ENCODE measurements at places on chromosomes 12 and 14.

DNA sequence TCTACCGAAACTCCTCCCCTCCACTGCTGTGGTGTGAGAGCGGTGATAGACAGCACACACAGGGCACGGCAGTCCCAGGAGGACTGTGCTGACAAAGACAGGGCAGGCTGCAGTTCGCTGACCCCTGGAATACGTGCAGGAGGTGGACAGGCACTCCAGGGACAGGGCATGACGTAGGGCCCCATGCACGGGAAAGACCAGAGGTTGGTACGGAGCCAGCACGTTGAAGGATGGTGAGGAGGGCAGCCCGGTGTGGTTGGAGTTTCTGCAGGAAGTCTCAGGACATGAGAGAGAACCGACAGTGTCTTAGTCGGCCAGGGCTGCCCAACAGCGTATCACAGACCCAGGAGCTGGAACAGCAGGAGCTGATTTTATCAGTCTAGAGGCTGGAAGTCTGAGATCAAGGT, 254.2 kb upstream of the FKBP4 start:
- no peak for DNase-seq

- no peak for DNase-seq
These were observed 209.7 kb downstream of the SLC15A4 start for GRCh38 chr12:128613837-128614590.

GRCh38 chr12:123233505-123234308, 471 bp downstream of the MTRFR start:
- DNase-seq, result no peak

DNA sequence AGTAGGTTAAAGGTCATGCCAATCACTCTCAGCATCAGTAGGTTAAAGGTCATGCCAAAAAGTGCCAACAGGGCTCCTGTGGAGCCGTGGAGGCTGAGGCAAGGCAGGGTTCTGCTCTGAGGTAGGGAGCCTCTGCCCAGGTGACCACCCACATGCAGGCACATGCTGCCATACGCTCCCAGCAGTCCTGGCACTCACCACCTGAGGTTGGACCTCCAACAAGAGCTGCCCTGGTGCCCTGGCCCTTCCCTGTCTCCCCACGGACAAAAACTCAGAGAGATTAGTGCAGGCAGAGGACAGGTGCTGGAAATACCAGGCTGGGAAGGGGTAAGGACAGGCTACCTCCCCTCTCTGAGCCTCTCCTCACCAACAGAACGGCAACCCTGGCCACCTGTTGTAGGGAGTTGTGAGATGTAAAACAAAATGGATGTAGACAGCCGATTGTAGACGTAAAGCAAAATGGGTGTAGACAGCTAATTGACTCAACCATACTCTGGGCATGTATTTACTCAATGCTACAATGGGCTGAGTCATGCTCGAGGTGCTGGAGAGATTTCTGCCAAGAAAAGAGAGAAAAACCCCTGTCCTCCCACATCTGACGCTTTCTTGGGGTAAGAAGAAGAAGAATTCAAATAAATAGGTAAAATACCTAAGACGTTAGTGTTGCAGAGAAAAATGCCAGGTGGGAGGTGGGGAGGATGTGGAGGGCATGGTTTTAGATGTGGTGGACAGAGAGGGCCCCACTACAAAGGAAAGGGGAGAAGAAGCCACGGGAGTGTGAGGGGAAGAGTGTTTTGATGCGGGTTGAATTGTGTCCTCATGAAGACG, 32.4 kb downstream of the LTBP2 start:
- DNase-seq, result no peak

- DNase-seq, result no peak
These were observed 105.0 kb downstream of the DAD1 start for GRCh38 chr14:22483863-22484593.

DNA sequence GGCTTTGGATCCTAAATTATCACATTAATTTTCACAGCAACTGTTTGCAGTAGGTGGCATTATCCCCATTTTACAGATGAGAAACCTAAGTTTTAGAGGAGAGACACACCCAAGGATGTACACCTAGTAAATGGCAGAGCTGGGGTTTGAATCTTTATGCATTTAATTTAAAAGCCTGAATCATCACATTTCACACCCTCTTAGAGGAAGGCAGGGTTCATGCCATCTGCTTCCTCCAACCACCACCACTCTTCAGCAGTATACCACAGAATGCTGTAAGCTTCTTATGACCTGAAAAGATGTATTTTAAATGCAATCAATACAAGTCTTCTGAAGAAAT, 90.3 kb downstream of the CRADD start:
- no peak for DNase-seq

DNA sequence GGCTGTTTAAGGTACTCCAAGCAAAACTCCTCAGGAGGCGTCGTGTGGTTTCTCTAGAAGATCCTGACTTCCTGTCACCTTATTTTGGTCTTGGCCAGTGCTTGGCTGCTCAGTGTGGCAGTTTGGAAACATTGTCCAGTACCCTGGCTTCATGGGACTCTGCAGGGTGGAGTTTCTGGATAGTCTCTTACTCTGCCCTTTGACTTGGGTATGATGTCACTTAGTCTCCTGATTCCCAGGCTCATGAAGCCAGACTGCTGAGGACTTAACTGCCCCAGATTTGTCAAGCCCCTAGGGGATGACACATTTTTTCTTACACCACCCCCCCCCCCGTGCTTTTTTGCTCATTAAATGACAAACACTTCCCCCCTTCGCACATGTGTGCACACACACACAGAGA, 82.7 kb downstream of the ADCK1 start:
- no peak for DNase-seq
